Stimulated activated CD4-positive, alpha-beta T cell treated with anti-CD3 and anti-CD28 coated beads, Interleukin-15, amount 100 ng/mL, for 24 hours (primary cell): ENCODE measurements at places on chromosomes 3 and 15.

- no peak for DNase-seq
These were observed 123.9 kb downstream of the FOXB1 start for GRCh38 chr15:60128000-60128376.

GRCh38 chr3:151268267-151269235 lies 9.8 kb downstream of the P2RY14 start:
- DNase-seq, result peak; percentile 44

DNA sequence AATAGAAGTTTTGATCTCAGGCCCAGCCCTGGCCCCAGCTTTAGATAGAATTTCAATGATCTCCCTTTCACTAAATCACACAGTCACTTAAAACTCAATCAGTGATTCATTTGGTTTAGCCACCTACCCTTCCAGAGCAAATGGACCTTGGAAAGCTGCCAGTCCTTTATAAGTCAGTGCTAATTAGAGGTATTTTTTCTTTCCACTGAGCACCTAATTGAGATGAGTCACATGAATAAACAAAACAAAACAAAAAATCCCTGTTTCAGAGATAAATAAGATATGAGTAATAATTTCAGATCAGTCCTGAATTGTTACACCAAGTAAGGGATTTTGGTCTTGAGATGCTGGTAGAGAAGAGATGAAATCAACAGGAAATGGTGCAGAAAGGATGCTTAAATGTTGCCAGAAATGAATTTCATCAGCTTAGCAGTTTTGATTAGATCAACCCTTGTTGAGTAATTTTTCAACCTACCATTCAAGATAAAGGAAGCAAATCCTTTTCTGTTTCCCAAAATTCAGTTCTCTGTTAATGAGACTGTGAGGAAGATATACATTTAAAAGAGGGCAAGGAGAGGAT lies 352.0 kb upstream of the COL8A1 start:
- no peak for DNase-seq

GRCh38 chr3:122563717-122564025 lies 429 bp downstream of the PARP9 start:
- peak; percentile 26 for DNase-seq

GRCh38 chr15:31049111-31049510 lies 52.4 kb downstream of the TRPM1 start:
- no peak for DNase-seq

GRCh38 chr15:65927545-65927944 lies 58.3 kb downstream of the RAB11A start:
- DNase-seq, result no peak

DNA sequence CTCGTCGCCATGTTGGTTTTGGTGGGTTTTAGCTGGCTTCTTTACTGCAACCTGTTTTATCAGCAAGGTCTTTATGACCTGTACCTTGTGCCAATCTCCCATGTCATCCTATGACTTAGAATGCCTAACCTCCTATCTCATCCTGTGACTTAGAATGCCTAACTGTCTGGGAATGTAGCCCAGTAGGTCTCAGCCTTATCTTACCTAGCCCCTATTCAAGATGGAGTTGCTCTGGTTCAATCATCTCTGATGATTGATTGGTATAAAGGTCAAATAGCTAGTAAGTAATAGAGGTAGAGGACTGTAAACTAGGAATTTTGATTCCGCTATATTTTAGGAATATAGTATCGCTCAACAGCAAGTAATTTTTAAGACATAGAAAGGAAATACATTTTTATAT lies 1.3 kb upstream of the ACKR2 start:
- no peak for DNase-seq

DNA sequence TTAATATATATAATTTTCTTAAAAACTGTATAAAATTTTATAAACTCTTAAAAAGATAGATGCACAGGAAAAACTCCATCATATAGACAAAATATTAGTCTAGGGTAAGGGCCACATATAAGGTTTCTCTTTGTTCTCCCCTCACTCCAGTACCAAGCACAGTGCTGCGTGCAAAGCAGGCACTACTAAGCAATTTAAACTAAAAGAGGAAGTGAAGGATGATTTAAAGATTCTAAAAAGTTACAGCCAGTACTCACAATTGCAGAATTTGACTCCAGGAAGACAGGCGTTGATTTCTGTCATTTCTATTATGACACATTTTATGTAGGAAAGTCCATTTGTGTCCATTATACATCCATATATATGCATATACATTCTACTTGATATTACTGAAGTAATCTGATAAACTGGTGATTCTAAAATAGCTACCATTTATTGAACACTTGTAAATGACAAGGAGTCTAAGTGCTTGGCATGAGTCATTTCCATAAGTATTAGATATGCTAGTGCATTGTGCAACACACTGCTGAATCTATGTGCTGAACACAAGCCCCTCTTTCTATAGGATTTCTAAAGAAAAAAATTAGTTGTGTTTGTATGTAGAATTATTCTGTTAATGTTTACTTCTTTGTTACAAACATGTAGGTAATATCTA lies 785.5 kb upstream of the ARRDC4 start:
- no peak for DNase-seq

- no peak for DNase-seq
These were observed 31.9 kb downstream of the TUSC7 start for GRCh38 chr3:116741467-116741866.

GRCh38 chr3:14285548-14285925 lies 106.9 kb downstream of the LSM3 start:
- no peak for DNase-seq

- no peak for DNase-seq
These were observed 301.2 kb downstream of the RPLP1 start for GRCh38 chr15:69753867-69754266.

DNA sequence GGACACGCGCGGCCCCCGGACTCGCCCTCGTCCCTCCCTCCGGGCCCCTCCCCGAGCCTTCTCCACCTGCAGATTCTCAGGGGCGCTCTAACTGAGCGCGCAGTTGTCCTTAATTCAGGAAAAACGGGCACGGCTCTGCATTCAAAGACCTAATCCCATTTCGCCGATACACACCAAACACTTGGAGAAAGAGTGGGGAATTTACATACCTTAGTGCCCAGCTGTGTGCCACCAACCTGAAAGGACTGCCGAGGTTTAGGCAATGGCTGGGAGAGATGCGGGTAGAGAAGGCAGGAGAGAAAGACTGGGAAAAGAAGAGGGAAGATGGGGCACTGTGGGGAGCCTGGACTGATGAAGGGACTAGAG lies 21.8 kb downstream of the IGDCC3 start:
- no peak for DNase-seq

- DNase-seq, result no peak
These were observed 1029.5 kb upstream of the NR2F2 start for GRCh38 chr15:95300958-95301357.

GRCh38 chr15:66097151-66098021 lies 156.2 kb downstream of the MEGF11 start:
- DNase-seq, result no peak

GRCh38 chr3:74845081-74845480 lies 230.6 kb upstream of the CNTN3 start:
- DNase-seq, result no peak

DNA sequence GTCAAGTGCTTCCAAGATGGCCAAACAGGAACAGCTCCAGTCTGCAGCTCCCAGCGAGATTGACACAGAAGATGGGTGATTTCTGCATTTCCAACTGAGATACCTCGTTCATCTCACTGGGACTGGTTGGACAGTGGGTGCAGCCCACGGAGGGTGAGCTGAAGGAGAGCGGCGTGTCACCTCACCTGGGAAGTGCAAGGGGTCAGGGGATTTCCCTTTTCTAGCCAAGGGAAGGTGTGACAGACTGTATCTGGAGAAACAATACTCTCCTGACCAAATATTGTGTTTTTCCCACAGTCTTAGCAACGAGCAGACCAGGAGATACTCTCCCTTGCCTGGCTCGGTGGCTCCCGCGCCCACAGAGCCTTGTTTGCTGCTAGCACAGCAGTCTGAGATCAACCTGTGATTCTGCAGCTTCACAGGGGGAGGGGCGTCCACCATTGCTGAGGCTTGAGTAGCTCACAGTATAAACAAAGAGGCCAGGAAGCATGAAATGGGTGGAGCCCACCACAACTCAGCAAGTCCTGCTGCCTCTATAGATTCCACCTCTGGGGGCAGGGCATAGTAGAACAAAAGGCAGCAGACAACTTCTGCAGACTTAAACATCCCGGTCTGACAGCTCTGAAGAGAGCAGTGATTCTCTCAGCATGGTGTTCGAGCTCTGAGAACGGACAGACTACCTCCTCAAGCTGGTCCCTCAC lies 293.5 kb upstream of the SUCLG2 start:
- DNase-seq, result peak; percentile 51

- no peak for DNase-seq
These were observed 1045.0 kb downstream of the NTRK3 start for GRCh38 chr15:87211547-87211946.

GRCh38 chr15:98666441-98666840 lies 18.1 kb downstream of the IGF1R start:
- no peak for DNase-seq

DNA sequence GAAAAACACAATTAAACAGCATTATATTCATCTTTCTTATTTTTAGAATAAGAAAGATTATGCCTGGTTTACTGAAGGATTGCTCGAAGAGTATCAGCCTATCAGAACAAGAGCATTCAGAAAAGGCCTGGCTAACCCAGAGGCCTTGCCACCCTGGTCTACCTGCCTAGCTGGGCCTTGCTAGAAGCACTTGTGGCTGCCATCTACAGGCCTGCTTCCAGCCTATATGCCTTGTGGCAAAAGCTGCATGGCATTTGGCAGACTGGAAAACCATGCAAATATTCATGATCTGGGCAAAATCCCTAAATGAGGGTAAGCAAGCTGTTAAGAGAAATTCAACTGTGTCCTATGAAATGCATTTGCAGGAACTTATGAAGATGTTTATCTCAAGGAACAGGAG lies 9.3 kb upstream of the ATP13A4 start:
- DNase-seq, result peak; percentile 4

DNA sequence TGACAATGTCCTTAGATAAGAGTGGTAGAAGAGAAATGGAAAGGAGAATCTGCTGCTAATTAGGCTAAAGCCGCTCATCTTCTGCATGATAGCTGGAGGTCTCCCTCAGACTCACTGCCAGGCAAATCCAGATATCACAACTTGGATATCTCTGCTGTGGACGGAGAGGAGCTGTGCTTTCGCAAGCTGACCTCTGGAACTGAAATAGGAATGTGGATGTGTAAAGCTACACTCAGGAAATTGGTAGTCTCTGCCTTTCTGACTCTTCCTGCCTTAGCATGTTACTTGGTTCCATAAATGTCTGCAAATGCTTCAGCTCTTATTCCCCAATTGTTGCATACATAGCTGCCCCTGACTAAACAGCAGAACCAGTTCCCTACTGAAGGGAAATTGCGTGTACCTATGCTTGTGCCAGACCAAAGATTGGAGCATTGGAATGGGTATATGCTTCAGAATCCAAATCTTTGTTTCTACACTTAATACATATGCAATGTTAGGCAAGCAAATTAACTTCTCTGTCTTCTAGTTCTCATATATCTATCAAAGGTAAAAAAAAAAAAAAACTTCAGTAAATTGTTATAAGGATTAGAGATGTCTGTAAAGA lies 74.7 kb upstream of the ROBO2 start:
- DNase-seq, result no peak

- no peak for DNase-seq
These were observed 11.2 kb upstream of the TMEM212 start for GRCh38 chr3:171831936-171832335.

- DNase-seq, result no peak
These were observed 75.0 kb downstream of the AGBL1 start for GRCh38 chr15:86154705-86155104.

GRCh38 chr3:123072564-123072963 lies 5.7 kb downstream of the PDIA5 start:
- DNase-seq, result no peak

GRCh38 chr3:121295979-121296378 lies 249.8 kb downstream of the POLQ start:
- no peak for DNase-seq

GRCh38 chr15:31824024-31824423 lies 206.3 kb upstream of the CHRNA7 start:
- DNase-seq, result no peak

DNA sequence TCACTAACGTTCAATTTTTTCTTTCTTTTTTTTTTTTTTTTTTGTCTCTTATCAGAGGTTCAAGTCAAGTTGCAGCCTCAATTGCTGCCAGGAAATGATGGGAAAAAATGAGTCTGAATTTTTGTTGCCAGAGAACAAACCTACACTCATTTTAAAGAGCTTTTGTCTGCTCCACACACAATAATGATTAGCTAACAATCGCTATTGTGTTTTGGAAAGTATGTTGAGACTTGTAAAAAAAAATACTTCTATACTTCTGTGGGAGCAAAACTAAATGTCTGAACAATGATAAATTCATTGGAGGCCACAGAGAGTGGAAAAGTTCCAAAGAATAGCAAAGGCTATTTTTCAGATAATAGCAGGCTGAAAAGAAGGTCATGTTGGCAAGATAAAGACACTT lies 176.3 kb upstream of the LMCD1 start:
- no peak for DNase-seq

DNA sequence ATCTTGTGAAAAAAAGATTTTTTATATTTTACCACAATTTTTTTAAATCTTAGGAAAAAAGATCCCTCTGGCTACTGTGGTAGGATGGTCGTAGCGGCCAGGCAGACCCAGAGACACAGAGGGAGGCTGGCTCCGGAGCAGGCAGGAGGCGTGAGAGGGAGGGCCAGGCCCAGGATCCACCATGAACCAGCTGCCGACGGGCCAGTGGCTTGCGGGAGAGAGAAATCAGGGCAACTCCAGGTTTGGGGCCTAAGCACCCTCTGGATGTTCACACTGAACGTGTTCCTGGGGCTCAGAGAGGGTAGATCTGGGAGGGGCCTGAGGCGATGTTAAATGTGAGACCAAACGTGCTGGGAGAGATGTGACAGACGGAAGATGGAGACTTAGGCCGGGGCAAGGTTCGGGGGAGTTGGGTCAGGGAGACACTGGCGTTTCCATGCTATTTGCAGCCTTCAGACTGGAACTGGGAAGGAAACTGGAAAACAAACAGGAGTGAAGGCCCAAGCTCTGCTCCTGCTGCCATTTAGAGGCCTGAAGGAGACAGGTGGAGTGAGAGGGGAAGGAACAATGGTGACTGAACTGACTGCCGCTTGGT lies 1.6 kb upstream of the VILL start:
- DNase-seq, result no peak

DNA sequence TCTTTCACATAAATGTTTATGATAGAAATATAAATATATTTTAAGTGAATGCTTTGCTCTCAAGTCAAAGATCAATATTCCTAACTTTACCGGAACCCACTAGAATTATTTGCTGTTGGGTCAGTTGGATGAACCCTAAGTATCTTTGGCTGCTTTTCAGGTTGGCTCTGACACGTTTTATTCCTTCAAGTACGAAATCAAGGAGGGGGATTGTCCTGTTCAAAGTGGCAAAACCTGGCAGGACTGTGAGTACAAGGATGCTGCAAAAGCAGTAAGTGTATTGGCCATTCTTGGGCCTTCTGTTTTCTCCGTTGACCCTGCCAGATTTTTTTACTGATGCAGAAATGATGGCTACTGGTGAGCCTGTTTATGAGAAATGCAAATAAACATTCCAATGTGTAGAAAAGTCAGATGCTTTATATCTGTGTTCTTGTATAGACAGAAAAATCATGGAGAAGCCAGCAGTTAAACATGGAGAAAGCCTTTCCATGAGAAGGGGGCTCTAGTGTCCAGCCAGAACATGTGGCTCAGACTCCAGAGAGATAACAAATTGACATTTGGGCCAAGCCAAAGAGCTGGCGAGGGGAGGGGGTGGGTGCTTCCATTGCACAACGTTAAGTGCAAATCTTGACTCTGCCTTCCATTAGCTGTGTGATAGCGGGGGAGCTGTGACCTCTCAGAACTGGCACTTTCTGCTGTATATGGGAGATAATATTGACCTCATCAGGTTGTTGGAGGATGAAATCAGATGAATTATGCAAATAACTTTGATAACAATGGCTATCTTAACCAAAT lies 3.0 kb downstream of the KNG1 start:
- no peak for DNase-seq
